Muscle of leg (tissue), 16 donors: ENCODE measurements at places on chromosomes 3 and 15. TPM values are rescaled to one million over a fixed set of nuclear protein-coding genes. Genes with fewer than 3 reads are reported as not detected.

TMEM44 gene
- 10.0 TPM for total RNA-seq

FBLN2 gene
- total RNA-seq: 46.9 TPM

LRTM1 gene
- 99.9 TPM for total RNA-seq

WDR5B gene
- 7.6 TPM for total RNA-seq

DNA sequence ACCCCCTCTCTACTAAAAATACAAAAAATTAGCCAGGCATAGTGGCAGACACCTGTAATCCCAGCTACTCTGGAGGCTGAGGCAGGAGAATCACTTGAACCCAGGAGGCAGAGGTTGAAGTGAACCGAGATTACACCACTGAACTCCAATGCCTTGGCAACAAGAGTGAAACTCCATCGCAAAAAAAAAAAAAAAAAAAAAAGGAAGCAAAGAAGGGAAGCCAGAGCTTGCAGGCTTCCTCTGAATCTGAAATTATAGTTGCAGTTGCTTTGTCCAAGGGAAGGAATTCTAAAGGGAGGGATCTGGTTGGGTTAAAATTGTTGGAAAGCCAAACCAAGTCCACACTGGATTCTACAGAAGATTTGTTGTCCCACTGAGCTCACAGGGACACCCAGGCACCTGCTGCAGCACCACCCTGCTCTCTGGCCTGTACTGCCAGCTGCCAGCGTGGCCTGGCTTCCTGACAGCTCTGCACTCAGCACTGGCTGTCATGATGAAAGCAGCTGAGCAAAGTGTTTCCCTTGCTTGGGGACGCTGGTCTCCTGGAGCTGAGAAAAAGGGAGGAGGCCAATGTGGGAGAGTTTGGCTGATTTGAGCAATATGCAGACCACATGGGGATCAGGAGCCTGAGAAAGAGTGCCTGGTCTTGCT is 88.8 kb upstream of the HES1 start:
- H3K27me3 ChIP-seq: peaks cover 4% of the 10 kb centered on the region
- H3K4me3 ChIP-seq: no peak overlapping the region
- H3K27ac ChIP-seq: peak overlapping the region; percentile 77
- H3K36me3 ChIP-seq: no peaks in the 10 kb centered on the region
- peak; percentile 93 for DNase-seq
- peaks cover 32% of the 10 kb centered on the region for H3K4me1 ChIP-seq

DNA sequence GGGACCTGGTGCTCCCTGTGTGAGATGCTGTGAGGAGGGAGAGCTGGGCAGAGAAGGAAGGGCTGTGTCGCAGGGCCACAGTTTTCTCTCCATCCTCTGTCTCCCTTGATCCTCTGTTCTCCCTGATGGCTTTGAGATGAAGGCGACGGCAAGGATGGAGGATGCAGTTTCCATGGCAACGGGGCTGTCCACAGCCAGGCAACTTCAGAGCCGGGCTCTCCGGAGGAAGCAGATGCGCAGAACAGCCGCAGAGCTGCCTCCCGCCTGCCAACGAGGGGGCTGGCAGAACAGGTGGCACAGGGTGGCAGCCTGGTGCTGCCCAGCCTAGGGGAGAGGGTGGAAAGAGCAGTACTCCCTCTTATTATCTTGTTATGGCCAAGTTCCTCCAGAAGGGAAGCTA is 9.9 kb upstream of the GRM2 start:
- DNase-seq: no peak
- H3K4me3 ChIP-seq: no peak overlapping the region
- no peak overlapping the region for H3K27ac ChIP-seq
- H3K36me3 ChIP-seq: peaks cover 60% of the 10 kb centered on the region
- H3K27me3 ChIP-seq: no peaks in the 10 kb centered on the region

DNA sequence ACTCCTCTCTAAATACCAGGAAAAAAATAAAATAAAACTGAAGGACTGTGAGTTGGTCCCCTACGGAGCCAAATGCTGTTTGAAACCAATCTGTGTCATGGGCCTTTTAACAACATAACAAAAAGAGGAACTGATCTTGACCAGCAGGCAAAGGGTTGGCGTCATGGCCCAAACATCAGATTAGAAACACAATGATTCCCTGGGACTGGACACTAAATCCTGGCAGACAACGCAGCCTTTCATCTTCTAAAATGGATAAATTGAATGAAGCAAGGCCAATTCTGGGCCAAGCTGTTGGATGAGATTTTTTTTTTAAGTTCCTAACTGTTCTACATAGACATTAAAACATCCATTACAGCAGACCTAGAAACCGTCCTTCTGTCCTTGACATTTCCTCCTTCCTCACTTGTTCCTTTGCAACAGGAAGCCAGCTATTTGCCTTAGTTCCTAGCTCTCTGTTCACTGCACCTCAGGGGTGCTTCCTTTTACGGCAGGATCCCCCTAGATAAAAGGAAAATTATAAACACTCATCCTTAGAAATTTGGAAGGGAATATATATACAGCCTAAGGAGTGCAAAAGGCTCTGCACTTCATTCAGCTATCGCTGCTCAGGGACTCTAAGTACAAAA is 21.6 kb upstream of the TAFA4 start:
- no peak for DNase-seq
- H3K4me1 ChIP-seq: no peaks in the 10 kb centered on the region
- H3K27me3 ChIP-seq: peaks cover 4% of the 10 kb centered on the region
- no peak overlapping the region for H3K4me3 ChIP-seq
- H3K27ac ChIP-seq: no peak overlapping the region

- no peaks in the 10 kb centered on the region for H3K36me3 ChIP-seq
- H3K4me3 ChIP-seq: no peak overlapping the region
- no peaks in the 10 kb centered on the region for H3K27me3 ChIP-seq
- H3K4me1 ChIP-seq: no peaks in the 10 kb centered on the region
- no peak overlapping the region for H3K27ac ChIP-seq
These were observed 26.9 kb upstream of the TJP1 start for GRCh38 chr15:29849218-29849617.
